ENCODE measurements at places on chromosomes 1 and 21.

DNA sequence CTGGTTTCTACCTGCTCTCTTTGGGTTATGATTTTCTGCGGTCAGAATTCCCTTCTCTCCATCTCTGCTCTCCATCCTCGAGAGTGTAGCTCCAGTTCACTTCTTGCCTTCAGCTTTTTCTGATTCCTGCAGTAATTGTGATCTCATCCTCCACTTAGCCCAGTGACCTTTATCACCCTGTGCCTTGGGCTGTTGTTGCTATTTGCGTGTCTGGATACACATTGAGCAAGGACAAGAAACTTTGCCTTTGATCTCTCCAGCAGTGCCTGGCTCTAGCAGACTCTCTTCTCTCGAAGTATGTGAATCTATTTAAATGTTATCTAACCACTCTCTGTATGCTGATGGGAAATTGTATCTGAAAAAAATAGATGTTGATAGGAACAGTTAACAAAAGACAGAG is 76.4 kb upstream of the MARK1 start:
- no peak for DNase-seq

DNA sequence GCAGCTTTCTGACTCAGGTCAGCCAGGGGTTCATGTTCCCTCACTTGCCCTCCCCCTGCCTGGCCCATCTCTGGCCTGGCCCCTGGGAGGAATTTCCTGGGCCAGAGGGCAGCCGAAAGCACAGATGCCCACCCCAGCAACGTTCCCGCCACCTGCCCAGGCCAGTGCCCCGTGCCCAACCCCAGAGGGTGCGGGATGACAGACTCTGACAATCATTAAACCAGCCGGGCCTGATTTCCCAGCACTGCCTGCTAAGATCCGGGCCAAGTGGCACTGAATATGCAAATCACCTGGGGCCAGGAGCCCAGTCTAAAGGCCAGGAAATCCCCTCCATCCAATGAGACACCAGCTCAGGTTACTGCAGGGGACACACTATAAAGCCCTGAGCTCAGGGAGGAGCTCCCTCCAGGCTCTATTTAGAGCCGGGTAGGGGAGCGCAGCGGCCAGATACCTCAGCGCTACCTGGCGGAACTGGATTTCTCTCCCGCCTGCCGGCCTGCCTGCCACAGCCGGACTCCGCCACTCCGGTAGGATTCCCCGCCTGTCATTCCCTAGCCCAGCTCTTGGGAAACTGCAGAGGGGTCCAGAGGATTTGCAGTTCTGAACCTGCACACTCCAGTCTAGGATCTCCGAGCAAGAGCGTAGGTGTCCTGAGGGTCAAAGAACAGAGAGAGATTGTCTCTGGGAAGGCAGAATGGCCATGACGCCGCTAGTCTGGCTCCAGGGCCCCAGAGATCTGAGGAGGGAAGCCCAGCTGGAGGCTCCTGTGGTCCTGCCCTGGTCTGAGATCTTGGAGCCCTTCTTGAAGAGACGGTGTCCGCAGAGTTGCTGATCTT is at the start of gene ELF3:
Gene ELF3 (plus strand): TSS at position 408 of the 836 bp plus-strand sequence. CDS start 550 bp downstream, outside the sequence.
- no peak for DNase-seq

GRCh38 chr21:45866551-45866950 is 115.0 kb upstream of the COL6A1 start:
- no peak for DNase-seq

DNA sequence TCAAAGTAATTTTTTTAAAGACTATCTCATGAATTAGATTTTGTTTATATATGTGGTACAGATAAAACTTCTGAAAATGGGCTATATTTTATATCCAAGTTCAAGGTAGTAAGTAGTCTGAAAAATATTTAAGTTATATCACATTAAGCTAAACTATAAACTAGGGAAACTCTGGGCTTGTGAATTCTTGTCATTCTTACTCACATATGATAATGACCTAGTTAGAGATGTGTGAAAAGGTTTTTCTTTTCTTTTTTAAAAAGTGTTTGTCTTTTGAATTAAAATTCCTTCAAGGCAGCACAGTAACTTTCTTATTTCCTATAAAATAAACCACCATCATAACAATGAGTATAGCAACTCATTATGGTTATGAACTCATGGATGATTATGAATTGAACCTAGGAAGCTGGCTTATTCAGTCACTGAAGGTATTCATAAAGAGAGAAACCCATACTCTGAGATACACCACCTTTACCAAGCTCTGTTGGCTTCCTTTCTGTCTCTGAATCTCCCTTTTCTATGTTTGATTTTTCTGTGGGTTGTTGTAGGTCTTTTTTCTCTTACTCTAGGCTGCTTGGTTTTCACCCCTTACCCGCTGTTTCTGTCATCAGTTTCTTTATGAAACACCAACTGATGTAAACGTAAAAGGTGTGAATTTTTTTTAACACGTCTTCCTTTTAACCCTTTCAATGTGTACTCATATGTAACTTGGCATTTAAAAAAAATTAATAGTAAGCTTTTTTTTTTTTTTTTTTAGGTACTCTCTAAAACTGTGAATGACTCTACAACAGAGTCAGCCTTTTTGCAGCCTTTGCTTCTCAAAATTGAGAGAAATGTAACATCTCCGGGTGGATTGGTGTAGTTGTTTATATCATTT is 25.2 kb downstream of the IL12RB2 start:
- no peak for DNase-seq

GRCh38 chr1:169571450-169571849 is 14.8 kb downstream of the F5 start:
- DNase-seq, result no peak

GRCh38 chr1:75129660-75129982 is 4.6 kb upstream of the LHX8 start:
- no peak for DNase-seq

GRCh38 chr1:200182701-200183100 is 155.2 kb downstream of the NR5A2 start:
- DNase-seq, result no peak

DNA sequence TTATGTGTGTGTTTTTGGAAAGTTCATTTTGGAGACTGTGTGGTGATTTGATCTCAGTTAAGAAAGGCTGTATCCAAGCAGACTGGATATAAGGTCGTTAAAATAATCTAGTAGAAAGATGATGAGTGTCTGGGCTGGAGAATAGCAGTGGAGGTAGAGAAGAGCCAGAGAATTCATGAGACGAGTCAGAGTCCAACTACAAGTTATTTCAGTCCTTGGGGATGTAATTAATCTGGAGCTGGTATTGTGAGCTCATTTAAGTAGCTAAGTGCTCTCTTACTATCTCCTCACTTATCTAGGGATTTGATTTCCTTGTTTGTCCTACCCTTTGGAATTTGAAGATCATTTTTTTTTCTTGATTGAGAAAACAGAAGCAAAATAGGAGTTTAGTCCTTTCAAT is 1219.0 kb upstream of the ADGRL4 start:
- DNase-seq, result no peak

DNA sequence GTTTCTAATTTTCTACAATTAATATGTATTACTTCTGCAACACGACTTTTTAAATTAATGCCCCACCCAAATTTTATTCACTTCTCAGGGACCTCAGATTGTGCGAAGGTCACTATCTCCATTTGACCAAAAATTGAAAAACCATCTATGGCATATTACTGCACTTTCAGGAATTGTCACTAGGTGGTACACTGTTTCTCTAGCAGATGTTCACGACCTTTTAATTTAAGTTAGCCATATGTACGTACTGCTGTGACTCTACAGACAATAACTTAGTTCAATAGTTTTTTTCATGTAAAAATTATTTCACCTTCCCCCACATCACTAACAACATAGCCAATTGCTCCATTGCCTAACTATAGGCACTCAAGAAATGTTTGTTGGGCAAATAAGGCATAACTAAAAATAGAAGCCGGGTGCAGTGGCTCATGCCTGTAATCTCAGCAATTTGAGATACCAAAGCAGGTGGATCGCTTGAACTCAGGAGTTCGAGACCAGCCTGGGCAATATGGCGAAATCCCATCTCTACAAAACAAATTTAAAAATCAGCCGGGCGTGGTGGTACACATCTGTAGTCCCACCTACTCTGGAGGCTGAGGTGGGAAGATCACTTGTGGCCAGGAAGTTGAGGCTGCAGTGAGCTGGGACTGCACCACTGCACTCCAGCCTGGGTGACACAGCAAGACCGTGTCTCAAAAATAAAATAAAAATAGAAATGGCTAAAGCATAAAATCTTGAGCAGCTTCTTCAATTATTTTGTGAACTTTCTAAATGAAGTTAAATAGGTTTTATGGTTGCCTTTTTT is 75.7 kb upstream of the PKN2 start:
- no peak for DNase-seq
